Lower lobe of right lung (tissue), 2 donors: ENCODE measurements at places on chromosomes 5 and 9.

GRCh38 chr5:121758615-121759014 is 93.1 kb upstream of the FTMT start:
- no peak for DNase-seq

GRCh38 chr5:16671208-16671607 is 54.4 kb upstream of the RETREG1 start:
- no peak for DNase-seq

DNA sequence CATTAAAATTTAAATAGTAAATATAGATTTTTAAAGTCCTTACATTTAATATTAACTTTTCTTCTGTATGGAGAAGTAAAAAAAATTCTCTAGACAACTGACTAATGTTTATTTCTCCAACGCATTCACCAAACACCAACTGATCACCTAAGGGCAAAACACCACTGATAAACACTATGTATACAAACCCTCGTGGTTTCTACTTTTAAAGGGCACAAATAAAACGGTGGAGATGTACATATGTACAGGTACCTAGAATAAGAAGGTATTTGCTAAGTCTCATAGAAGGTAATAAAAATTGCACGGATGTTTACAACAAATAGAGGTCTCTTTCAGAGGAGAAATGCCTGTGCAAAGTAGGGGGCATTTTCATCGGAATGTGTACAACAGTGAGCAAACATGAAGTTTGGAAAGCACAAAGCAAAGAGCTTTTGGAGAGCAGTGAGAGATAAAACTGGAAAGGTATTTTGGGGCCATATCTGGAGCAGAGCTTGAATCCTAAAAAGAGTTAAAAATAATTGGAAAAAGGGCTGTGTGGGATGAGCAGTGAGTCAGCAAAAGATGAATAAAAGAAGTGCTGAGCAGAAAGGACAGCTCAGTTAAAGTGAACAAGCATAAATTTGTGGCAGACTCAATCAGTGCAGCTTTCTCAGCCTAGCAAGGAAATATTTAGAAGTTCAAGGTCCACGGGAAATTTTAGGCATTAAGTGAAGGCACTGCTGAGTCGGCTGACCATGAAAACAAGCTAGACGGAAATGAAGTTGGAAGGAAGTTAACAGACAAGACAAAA is 160.0 kb downstream of the TMEM161B start:
- no peak for DNase-seq

GRCh38 chr9:12718482-12719026 is 25.4 kb downstream of the TYRP1 start:
- DNase-seq, result no peak

DNA sequence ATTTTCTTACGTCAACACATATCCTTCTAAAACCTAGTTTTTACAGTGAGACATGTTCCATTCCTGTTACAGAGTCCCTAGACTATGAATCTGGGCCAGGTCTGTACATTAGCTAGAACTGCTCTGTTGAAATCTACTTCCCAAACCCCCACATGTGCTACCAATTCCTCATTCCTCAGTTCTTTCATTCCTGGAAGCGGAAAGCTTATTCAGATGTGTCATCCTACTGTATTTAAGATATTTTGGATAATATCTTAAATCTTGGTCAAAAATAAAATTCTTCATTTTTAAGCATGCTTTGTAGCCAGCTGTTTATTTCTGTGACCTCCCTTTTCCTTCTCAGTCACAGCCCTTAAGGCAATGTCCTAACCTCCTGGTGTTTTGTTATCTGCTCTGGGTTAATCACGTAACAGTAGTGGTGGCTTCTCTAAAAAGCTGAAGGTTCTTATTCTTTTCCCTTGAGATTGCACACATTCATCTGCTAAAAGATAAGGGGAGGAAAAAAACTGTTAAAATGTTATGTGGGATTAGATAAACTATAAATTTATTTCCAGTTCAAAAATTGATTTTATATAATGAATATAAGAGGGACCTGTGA is 35.6 kb downstream of the GLRX start:
- no peak for DNase-seq

GRCh38 chr5:87410931-87411330 is 1.8 kb downstream of the CCNH start:
- no peak for DNase-seq

- DNase-seq, result no peak
Observed at GRCh38 chr5:106493910-106494309, 1176.8 kb downstream of the EFNA5 start.
